ENCODE measurements at places on chromosomes 7 and 10.

- no peak for DNase-seq
Measured at GRCh38 chr10:78524941-78525340, 491.3 kb downstream of the RPS24 start.

GRCh38 chr10:65701168-65701776 lies 1224.6 kb upstream of the LRRTM3 start:
- no peak for DNase-seq

DNA sequence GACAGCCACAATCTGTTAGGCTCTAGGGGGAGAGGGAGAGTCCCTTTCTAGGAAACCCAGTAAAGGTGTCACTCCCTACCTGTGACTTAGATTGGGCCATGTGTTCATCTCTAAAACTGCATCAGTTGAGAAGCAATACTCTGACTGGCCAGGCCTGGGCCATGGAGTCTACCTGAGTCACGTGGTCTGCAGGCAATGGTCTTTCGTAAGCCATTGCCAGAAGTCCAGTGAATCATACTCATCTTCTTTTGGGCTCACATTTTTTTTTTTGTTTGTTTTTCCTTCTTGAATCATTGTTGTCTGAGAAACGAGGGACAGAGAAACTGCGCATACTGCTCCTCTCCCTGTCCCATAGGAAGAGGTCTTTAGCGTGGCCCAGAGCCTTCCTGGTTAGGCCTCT lies 215.6 kb downstream of the CCSER2 start:
- DNase-seq: no peak

DNA sequence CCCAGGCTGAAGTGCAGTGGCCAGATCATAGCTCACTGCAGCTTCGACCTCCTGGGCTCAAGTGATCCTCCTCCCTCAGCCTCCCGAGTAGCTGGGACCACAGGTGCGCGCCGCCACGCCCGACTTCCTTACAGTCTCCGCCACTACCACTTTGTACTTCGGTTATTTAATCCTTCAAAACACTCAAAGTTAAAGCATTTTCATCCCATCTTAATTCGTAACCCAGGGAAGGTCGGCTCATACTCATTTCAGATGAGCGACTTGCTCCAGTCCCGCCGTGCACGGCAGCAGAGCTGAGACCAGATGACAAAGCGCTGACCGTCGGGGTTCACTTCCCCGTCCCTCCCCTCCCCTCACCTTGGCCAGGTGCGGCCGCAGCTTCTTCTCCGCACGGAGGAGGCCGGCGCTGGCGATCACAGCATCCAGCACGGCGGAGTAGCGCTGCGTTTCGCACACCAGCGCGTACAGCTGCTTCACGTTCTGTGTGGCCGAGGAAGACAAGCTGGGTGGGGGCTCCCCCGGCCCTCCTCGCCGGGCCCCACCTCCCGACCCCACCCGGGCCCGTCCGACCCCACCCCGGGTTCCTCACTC lies 457 bp downstream of the NSUN5 start:
- DNase-seq: no peak

- no peak for DNase-seq
Measured at GRCh38 chr10:51023636-51024035, 50.7 kb upstream of the PRKG1 start.

GRCh38 chr10:98078774-98079173 lies 48.4 kb upstream of the CRTAC1 start:
- no peak for DNase-seq

GRCh38 chr10:5485290-5485689 lies 14.1 kb downstream of the CALML5 start:
- no peak for DNase-seq

DNA sequence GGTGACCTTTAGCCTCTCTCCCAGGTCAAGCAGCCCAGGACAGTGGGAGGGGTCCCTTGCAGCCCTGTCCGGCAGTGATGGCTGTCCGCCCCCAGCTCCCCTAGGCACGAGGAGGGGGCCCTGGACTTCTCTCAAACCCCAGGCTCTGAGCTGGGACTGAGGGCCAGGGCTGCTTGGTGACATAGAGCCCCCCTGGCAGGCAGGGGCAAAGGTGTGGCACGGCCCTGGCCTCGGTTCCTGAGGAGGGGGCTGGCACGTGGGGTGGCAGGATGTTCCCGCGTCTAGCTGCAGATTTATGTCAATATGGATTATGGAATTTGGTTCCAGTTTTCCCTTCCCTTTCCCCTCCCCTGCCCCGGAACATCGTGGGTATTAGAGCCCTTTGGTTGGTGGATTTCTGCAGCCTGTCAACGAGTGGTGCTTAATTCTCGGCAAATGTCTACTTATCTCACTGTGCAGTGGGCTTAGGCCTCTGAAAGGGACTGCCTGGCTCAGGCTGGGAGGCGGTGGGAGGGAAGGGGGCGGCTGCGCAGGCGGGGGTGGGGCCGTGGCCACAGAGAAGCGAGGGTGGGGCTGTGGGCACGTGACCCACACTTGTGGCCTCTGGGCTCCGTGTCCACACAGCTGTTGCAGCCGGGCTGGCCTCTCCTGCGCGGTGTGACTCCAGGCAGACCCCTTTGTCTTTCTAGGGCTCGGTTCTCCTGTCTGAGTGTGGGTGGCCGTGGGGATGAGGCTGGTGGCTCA lies 19.3 kb downstream of the UNCX start:
- DNase-seq: peak; percentile 60

GRCh38 chr10:133205146-133205545 lies 24.9 kb upstream of the UTF1 start:
- DNase-seq: no peak

- DNase-seq: no peak
Measured at GRCh38 chr7:25953859-25954258, 198.1 kb upstream of the NFE2L3 start.

- no peak for DNase-seq
Measured at GRCh38 chr7:41046221-41046761, 656.6 kb downstream of the INHBA start.

GRCh38 chr7:148589640-148590039 lies 926 bp upstream of the C7orf33 start:
- peak; percentile 41 for DNase-seq

- no peak for DNase-seq
Measured at GRCh38 chr10:89151857-89152256, 55.3 kb downstream of the CH25H start.

DNA sequence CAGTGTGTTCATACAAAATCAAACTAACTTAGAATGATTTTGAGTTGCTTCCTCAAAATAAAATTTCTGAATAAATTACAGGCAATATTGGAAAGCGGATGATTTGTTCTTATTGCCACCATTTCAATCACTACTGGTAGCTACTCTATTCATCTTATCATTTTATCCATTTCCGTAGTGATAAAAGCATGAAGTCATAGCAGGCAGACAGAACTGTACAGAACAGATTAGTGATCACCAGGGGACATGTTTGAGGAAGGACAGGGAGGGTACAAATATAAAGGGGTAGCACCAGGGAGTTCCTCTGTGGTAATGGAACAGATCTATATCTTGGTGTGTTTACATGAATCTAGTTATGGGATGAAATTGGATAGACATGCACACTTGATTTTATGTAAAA lies 138.5 kb downstream of the WNT2 start:
- no peak for DNase-seq

- DNase-seq: no peak
Measured at GRCh38 chr7:26618898-26619297, 245.5 kb downstream of the SKAP2 start.

GRCh38 chr7:53325061-53325460 lies 289.6 kb downstream of the POM121L12 start:
- DNase-seq: no peak

- no peak for DNase-seq
Measured at GRCh38 chr7:7765422-7765821, 47.0 kb upstream of the RPA3 start.

GRCh38 chr7:66634816-66635215 lies 6.1 kb downstream of the KCTD7 start:
- no peak for DNase-seq

- no peak for DNase-seq
Measured at GRCh38 chr7:111368381-111369065, 193.8 kb downstream of the IMMP2L start.

DNA sequence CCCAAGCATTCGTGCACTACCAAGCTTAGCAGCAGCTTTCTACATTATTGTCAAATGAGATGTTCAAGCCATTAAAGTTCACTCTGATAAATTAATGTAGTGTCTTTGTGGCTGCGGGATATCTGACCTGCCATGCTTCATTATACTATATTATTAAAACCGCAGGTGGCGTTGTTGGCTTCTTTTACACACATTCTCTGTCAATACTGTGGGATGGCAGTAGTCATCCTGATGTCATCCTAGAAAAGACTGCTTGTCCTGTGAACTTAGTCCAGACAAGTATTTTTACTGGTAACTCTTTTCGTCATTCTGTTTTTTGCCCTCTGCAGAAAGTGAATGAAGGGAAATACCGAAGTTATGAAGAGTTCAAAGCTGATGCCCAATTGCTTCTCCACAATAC lies 103.9 kb downstream of the ZMYND11 start:
- no peak for DNase-seq

GRCh38 chr10:47121336-47121735 lies 178.7 kb upstream of the GDF10 start:
- no peak for DNase-seq

GRCh38 chr10:105073999-105074398 lies 432.9 kb downstream of the SORCS3 start:
- no peak for DNase-seq

GRCh38 chr10:110695539-110695886 lies 51.4 kb downstream of the RBM20 start:
- DNase-seq: no peak

- no peak for DNase-seq
Measured at GRCh38 chr7:37173670-37174069, 275.0 kb downstream of the ELMO1 start.

DNA sequence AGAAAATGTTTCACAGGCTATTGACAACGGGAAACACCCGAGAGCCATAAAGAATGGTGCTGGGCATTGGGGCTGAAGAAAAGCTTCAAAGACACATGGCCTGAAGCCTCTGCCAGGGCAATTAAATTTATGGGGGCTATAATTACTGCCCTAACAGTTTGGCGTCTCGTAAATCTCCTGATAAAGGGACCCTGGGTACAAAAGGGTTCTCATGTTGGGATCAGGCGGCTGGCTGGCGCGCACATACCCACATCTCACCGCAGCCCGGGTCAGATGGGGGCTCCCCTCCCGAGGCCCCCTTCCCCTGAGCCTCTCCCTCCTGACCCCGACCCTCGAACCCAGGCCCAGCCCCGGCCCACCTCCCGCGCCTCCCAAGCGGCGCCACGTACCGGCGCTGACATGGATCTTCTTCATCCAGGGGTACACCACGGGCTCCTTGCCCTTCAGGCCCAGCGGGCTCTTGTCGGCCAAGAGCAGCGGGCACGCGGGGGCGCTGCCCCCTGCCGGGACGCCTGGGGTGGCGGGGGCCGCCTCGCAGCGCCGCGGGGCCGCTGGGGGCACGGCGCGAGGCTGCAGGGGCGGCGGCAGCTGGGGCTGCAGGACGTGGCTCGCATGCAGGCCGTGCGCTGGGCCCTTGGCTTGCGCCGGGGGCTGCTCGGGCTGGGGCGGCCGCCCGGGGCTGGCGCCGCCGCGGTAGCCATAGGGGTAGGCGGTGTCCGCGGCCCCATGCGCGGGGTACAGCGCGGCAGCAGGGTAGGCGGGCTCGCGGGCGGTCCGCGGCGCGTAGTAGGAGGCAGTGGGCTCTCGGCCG lies 623 bp downstream of the HOXA4 start:
- peak; percentile 44 for DNase-seq

GRCh38 chr10:38127812-38128211 lies 33.7 kb downstream of the ZNF37A start:
- DNase-seq: no peak

DNA sequence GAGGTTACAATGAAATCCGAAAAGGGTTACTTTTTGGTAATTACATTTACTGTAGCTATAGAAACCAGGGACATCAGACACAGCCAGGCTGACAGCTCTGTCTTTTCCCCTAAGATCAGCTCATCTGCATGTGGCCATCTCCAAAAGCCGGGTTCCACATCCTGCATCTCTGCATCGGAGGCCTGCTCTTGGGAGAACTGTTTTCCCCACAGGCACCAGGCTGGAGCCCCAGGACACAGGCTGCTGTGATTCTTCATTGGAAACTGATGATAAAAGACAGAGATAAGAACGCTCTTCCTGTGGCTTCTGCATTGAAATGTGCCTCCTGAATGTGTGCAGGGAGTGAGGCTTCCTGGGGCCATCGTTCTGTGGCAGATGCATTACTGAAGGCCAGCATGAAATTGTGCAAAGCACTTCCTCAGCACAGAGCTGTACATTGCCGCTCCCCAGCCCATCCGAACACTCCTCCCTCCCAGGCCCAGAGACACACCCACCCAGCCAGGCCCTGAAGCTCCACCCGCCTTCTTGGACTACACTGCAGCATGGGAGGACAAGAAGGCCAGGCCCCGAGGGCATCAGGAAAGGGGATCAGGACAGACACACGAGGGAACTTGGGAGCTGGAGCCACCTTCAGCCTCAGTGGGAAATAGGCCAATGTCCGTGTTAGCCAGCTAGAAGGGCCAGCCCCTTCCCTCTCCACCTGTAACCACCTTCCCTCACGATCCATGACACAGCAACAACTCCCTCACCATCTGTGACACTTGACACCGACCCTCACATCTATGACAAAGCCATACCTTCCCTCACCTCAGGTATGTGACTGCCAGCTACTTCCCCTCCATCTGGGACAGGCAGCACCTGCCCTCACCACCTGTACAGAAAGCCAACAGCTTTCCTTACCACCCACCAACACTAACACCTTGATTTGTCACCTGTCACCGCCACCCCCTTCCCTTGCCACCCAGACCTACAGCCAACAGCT lies 113.2 kb downstream of the GRID1 start:
- no peak for DNase-seq

DNA sequence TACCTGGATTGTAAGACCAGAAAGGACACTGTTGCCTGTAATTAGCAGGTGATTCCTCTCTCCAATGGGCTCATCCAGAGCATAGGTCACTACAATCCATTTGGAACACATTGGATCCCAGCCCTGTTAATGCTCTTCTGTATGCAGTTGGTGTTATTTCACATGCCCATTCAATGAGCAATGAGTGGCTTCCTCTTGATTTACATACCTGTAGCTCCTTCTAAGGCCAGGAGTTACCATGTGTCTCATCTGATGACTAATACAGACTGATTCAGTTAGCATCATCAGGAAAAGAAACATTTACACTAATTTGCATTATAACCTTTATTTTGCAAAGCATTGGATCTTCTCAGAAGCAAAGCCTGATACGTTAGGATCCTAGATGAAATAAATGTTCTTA lies 83.1 kb upstream of the NPVF start:
- DNase-seq: no peak

DNA sequence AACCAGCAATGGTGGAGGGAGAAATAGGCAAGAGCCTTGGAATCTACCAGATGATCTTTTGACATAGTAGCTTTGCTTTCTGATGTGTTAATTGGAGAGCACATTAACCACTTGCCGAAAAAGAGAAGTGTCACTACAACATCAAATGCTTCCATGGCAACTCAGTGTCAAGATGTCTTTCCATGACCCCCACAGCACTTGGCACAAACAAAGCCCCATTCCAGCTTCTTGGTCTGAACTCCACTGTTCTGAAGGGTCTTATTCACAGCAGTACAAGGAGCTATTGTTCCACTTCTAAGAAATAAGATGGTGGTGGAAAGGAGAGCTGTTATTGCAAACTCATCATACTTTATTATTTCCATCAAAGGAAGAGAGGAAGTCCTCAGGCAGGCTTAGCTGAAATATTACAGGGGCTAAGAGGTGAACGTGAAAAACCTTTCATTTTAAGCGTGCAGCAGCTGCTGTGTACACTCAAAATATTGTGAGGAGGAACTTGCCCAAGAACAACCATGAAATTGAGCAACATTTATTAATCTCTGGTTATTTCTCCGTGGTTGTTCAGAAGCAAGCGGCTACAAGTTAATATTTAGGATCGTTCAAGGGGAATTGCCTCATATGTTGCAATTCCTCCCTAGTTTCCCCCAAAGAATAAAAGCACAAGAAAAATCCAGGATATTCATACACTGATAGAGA lies 354.8 kb upstream of the CELF2 start:
- peak; percentile 73 for DNase-seq
